ENCODE measurements at places on chromosomes 13 and 19. TPM values are rescaled to one million over a fixed set of nuclear protein-coding genes. Genes with fewer than 3 reads are reported as not detected.
A peak's percentile ranks its signal among the peaks of the same experiment; 100 is the strongest.

The SLITRK6 gene
- 0.45 TPM for total RNA-seq

DNA sequence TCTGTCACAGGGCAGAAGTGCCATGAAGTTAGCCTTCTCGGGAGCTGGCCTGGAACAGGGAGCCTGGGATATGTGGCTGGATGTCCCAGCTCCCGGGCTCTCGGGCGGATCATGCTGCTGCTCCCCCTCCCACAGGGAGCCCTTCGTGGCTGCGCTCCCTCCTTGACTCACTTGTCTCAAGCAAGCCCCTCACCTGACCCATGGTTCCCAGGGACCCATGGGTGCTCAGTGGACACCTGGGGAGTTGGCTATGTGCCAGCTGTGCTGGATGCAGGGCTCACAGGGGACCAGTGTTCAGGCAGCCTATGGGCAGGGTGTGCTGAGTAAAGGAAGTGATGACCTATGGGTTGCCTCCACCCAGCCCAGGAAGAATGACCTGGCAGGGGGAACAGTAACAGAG is 213.1 kb upstream of the SGCG start:
- H3K4me3 ChIP-seq = no peak overlapping the region
- no peaks in the 10 kb centered on the region for H3K36me3 ChIP-seq
- no peak for DNase-seq
- H3K4me1 ChIP-seq = no peaks in the 10 kb centered on the region

The SYCN gene
- not detected for total RNA-seq

The CYP2S1 gene
- 272 TPM for total RNA-seq

- peak overlapping the region; percentile 74 for H3K27ac ChIP-seq
- no peaks in the 10 kb centered on the region for H3K36me3 ChIP-seq
- peak; percentile 99 for DNase-seq
- peaks cover 15% of the 10 kb centered on the region for H3K4me1 ChIP-seq
Measured at GRCh38 chr19:43463381-43464133, 1.9 kb downstream of the LYPD3 start.

- peak overlapping the region; percentile 91 for H3K4me3 ChIP-seq
- no peak overlapping the region for H3K27ac ChIP-seq
- H3K4me1 ChIP-seq = peaks cover 26% of the 10 kb centered on the region
- DNase-seq = no peak
Measured at GRCh38 chr13:60398907-60399589, 2.0 kb downstream of the TDRD3 start.

The OR7C1 gene
- not detected for total RNA-seq

GRCh38 chr19:45352471-45352870 is 11.9 kb downstream of the KLC3 start:
- H3K27ac ChIP-seq = no peak overlapping the region
- H3K4me3 ChIP-seq = no peak overlapping the region
- no peaks in the 10 kb centered on the region for H3K27me3 ChIP-seq
- H3K4me1 ChIP-seq = no peaks in the 10 kb centered on the region
- H3K36me3 ChIP-seq = peaks cover 27% of the 10 kb centered on the region
- no peak for DNase-seq

DNA sequence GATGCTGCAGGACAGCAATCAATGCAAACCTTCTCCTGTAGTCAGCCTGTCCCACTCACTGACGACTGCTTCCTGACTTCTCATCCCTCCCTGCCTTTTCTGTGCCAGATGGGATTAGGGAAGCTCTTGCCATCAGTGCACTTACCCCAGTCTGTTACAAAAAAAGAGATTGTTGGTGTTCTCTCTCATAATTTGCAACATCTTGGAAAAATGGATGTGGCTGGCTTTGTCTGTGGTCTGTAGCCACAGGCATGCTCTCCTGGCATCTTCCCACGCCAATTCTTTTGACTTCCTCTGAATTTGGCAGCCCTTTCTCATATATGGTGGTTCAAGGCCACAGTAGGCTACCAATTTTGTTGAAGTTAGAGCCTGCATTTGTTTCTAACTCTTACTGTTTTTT is 11.6 kb upstream of the HTR2A start:
- no peaks in the 10 kb centered on the region for H3K4me1 ChIP-seq
- no peak for DNase-seq
- no peak overlapping the region for H3K4me3 ChIP-seq
- H3K27me3 ChIP-seq = no peaks in the 10 kb centered on the region

- DNase-seq = no peak
- 0 out of 2 replicates have a peak overlapping the region, but pooled peaks have one; percentile 19 for H3K27ac ChIP-seq
- H3K4me1 ChIP-seq = peaks cover 4% of the 10 kb centered on the region
- no peak overlapping the region for H3K4me3 ChIP-seq
- no peaks in the 10 kb centered on the region for H3K27me3 ChIP-seq
Measured at GRCh38 chr19:2048104-2048958, 2.7 kb downstream of the MKNK2 start.

DNA sequence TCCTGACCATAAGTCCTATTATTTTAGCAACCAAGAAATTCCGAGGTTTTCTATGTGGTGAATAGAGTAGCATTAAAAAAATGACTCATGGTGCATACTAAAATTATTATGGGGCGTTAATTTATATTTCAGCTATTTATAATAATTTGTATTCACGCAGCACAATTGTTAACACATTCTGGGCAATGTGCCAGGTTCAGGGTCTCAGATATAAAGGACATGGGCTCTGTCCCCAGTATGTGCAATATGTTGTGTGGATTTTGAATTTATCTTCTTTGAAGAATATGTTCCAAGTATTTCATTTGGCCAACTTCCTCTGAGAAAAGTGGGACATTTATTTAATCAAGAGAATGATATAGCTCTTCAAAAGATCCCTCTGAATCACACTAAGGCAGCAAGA is 1434.7 kb upstream of the PRR20A start:
- no peak overlapping the region for H3K4me3 ChIP-seq
- no peak for DNase-seq
- no peak overlapping the region for H3K27ac ChIP-seq
- H3K4me1 ChIP-seq = peaks cover 10% of the 10 kb centered on the region
- no peaks in the 10 kb centered on the region for H3K36me3 ChIP-seq

The CYP4F3 gene
- not detected for total RNA-seq

DNA sequence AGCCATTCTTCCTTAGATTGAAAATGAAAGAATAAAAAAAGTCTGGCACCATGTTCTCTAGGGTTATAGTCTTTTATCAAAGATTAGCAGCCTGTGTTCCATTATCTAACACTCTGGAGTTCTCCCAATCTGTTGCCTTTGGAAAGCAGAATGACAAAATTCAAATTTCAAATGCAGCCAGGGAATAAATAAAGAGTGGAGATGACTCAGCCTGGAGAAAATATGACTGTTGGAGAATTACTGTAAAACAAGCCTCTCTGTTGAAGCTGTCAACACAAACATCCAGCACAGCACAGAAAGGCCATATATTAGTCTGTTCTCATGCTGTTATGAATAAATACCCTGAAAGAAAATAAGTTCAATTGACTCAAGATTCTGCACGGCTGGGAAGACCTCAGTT is 650.5 kb upstream of the SLC10A2 start:
- no peaks in the 10 kb centered on the region for H3K4me1 ChIP-seq
- no peak overlapping the region for H3K4me3 ChIP-seq
- no peaks in the 10 kb centered on the region for H3K27me3 ChIP-seq
- H3K27ac ChIP-seq = no peak overlapping the region

The GJB6 gene
- not detected for total RNA-seq

The ZNF763 gene
- total RNA-seq = 0.87 TPM

GRCh38 chr13:42832341-42833096 is 51.1 kb downstream of the FAM216B start:
- no peak for DNase-seq
- 0 out of 2 replicates have a peak, but pooled peaks cover 7% of the 10 kb centered on the region for H3K4me1 ChIP-seq
- no peak overlapping the region for H3K4me3 ChIP-seq

All from GM23338 (cell line).